Nasal cavity respiratory epithelium epithelial cell of viscerocranial mucosa (primary cell): ENCODE measurements at places on chromosomes 7 and 10. TPM values are rescaled to one million over a fixed set of nuclear protein-coding genes. Genes with fewer than 3 reads are reported as not detected.

PCLO gene
- total RNA-seq, result 3.1 and 6.6 TPM in 2 replicates

MOGAT3 gene
- total RNA-seq, result not detected in 2 replicates

OR2A2 gene
- not detected in 2 replicates for total RNA-seq

CFAP69 gene
- total RNA-seq, result 2.1 and 3.7 TPM in 2 replicates

KCND2 gene
- not detected in 2 replicates for total RNA-seq

PPRC1 gene
- total RNA-seq, result 17.1 and 35.0 TPM in 2 replicates

ATP6V1F gene
- 130 and 144 TPM in 2 replicates for total RNA-seq

RNF133 gene
- 0.07 TPM in 1 of 2 replicates, not detected in the other for total RNA-seq

TFEC gene
- total RNA-seq, result under 0.01 and 0.07 TPM in 2 replicates

HOXA11 gene
- not detected in 2 replicates for total RNA-seq

UPK3B gene
- total RNA-seq, result 1.4 and 6.7 TPM in 2 replicates

PNLIP gene
- not detected in 2 replicates for total RNA-seq

CCDC3 gene
- total RNA-seq, result under 0.01 and 1.00 TPM in 2 replicates

GSTO2 gene
- total RNA-seq, result 6.5 and 18.8 TPM in 2 replicates

IDI2 gene
- not detected in 2 replicates for total RNA-seq

FXYD4 gene
- not detected in 2 replicates for total RNA-seq

PRKAR2B gene
- total RNA-seq, result under 0.01 TPM in 1 of 2 replicates, not detected in the other

SLC26A4 gene
- 0.43 and 0.68 TPM in 2 replicates for total RNA-seq

CYP2C19 gene
- 0.50 TPM in 1 of 2 replicates, not detected in the other for total RNA-seq

MUC3A gene
- not detected in 2 replicates for total RNA-seq

TCERG1L gene
- total RNA-seq, result not detected in 2 replicates

CACNB2 gene
- total RNA-seq, result 0.34 TPM in 1 of 2 replicates, not detected in the other

ASB4 gene
- under 0.01 TPM in 1 of 2 replicates, not detected in the other for total RNA-seq

TACR2 gene
- 0.07 TPM in 1 of 2 replicates, not detected in the other for total RNA-seq
